ENCODE measurements at places on chromosomes 3 and 15.
A peak's percentile ranks its signal among the peaks of the same experiment; 100 is the strongest.

GRCh38 chr3:119778811-119779210 lies 3.1 kb upstream of the NR1I2 start:
- DNase-seq: no peak

DNA sequence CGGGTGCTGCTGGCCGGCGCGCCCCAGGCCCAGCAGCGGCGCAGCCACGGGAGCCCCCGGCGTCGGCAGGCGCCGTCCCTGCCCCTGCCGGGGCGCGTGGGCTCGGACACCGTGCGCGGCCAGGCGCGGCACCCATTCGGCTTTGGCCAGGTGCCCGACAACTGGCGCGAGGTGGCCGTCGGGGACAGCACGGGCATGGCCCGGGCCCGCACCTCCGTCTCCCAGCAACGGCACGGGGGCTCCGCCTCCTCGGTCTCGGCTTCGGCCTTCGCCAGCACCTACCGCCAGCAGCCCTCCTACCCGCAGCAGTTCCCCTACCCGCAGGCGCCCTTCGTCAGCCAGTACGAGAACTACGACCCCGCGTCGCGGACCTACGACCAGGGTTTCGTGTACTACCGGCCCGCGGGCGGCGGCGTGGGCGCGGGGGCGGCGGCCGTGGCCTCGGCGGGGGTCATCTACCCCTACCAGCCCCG lies 777 bp downstream of the LOXL1 start:
- peak; percentile 52 for DNase-seq

DNA sequence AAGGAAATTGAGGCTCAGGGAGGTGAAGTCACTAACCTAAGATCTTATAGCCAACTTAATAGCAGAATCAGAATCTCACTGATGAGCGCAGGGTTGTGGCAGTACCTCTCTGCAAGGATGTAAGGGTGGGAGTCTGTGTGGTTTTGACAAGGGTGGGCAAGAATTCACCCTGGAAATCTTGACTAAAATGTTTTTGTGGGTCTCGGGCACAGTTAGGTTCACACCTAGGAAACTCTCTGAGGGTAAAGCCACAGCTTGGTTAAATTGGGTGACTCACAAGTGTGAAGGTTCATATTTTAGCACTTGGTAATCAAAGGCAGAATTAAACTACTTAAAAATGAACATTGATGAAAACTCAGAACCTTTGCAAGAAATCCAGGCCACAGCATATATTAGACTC lies 178.2 kb upstream of the EOMES start:
- no peak for DNase-seq

DNA sequence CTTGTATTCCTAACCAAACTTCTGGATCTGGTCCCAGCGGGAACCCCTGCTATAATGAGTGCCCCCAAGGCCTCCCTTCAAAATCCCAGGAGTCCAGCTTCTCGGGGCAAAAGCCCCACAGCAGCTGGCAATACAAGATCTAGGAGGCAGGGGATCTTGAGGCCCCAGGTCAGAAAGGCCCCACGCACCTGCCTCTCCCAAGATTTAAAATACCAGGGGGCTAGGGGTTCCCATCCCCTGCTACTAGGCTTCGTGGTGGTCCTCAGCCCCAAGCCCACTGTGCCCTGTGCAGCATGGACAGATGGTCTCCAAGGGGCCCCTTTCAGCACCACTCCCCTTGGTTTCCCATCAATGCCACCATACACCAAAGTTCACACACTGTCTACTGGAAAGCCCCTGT lies 15.8 kb upstream of the CYP11A1 start:
- no peak for DNase-seq

DNA sequence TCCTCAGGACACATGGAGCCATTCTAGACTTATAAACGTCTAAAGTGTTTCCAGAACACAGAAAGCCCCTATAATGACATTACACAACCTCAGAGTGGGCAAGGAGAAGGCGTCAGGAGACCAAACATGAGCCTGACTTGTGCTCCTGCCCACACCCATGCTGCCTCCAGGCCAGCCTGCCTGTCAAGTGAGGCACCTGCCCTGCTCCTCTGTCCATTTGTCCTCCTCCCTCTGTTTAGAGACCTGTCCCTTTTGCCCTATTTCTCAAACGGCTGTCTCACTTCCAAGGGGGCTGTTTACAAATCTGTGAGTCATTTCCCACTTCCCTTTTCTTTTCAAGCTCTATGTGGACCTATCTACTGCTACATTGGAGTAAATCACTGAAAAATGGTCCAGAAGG lies 21.0 kb downstream of the ZDHHC3 start:
- peak; percentile 52 for DNase-seq

DNA sequence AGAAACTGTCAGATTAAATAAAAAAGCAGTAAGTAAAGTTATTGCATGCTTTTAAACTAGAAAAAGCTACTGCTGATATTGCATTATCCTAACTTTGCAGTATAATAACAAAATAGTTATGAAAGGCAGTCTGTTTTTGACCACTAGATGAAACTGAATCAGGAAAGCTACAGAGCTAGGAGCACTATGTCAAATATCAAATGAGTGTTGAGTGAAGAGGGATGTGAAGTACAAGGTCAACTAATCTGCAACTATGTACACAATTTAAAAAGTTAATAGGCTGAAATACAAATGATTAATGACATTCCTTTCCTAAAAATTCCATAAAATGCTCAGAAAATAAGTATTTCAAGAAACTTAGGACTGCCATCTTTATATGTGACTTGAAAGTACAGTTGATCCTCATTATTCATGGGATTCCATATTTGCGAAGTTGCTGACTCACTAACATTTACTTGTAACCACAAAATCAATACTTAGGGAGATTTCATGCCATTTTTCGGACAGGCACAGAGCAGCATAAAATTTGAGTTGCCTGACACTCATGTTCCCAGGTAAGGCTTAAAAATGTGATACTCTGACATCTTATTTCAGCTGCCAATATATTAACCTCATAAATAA lies 34.5 kb downstream of the SLC4A7 start:
- peak; percentile 47 for DNase-seq
